ENCODE measurements at places on chromosomes 16 and 17. TPM values are rescaled to one million over a fixed set of nuclear protein-coding genes. Genes with fewer than 3 reads are reported as not detected.

ABHD15 gene
- total RNA-seq: 11.7 TPM

SLC5A11 gene
- total RNA-seq: not detected

RHBDF1 gene
- 52.4 TPM for total RNA-seq

CCL13 gene
- not detected for total RNA-seq

CD300A gene
- not detected for total RNA-seq

TNP2 gene
- total RNA-seq: not detected

GRAPL gene
- not detected for total RNA-seq

DNA sequence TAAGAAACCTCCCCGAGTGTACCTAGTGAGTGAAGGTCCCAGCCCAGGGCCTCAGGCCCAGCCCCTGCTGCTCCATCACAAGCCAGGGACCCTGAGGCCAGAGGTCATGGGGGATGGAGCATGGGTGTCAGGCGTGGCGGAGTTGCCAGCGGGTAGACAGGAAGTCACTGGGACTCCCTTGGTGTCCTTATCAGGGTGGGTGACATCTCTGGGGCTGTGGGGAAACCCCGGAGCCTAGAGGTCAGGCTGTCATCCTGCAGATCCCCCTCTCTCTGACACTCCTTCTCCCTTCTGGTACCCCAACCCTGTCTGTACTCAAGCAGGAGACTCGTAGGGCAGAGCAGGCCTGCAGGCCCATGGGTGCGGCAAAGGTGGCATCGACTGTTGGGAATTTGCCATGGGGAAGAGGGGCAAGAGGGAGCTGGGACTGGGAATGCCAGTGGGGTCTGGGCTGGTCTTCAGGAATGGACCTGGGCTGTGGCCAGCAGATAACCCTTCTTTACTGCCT is 10.8 kb upstream of the ADGRG1 start:
- peaks cover 14% of the 10 kb centered on the region for H3K4me1 ChIP-seq
- H3K4me3 ChIP-seq: no peak overlapping the region
- peak; percentile 62 for DNase-seq
- H3K36me3 ChIP-seq: no peaks in the 10 kb centered on the region

DNA sequence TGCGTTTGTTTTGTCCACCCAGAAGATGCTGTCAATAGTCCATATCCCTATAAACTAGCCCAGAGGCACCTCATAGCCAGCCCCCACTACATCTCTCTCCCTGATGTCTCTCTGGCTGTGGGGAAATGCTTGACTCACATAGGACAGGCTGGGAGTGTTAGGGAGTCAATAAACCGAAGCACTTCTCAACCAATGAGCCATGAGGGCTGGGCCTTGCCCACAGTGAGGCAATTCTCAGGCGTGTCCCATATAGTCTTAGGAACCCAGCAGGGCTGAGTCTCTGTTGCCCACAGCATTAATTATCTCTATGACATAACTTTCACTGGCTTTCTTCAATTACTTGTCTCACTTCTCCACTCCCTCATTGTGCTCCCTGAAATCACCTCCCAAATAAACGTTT is 387.3 kb upstream of the CDH11 start:
- no peak for DNase-seq
- H3K27me3 ChIP-seq: no peaks in the 10 kb centered on the region
- peaks cover 37% of the 10 kb centered on the region for H3K4me1 ChIP-seq
- H3K4me3 ChIP-seq: no peak overlapping the region
- H3K36me3 ChIP-seq: no peaks in the 10 kb centered on the region
- H3K27ac ChIP-seq: no peak overlapping the region

- peaks cover under 1% of the 10 kb centered on the region for H3K4me1 ChIP-seq
- H3K27me3 ChIP-seq: no peaks in the 10 kb centered on the region
- H3K36me3 ChIP-seq: no peaks in the 10 kb centered on the region
- H3K4me3 ChIP-seq: no peak overlapping the region
Observed at GRCh38 chr16:782766-783403, 5.3 kb downstream of the RPUSD1 start.

GRCh38 chr16:89412811-89413210 is 77.5 kb downstream of the ANKRD11 start:
- DNase-seq: no peak
- H3K27ac ChIP-seq: peak overlapping the region; percentile 78
- peaks cover 79% of the 10 kb centered on the region for H3K4me1 ChIP-seq
- no peaks in the 10 kb centered on the region for H3K36me3 ChIP-seq
- no peak overlapping the region for H3K4me3 ChIP-seq
- no peaks in the 10 kb centered on the region for H3K27me3 ChIP-seq

DNA sequence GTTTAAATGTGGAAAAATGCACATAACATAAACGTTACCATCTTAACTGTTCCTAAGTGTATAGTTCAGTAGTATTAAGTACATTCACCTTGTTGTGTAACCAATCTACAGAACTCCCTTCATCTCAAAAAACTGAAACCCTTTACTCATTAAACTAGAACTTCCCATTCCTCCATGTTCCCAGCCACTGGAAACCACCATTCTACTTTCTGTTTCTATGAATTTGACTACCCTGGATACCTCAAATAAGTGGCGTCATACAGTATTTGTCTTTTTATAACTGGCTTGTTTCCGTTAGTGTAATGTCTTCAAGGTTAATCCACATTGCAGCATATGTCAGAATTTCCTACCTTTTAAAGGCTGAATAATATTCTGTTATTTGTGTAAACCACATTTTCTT is 38.2 kb downstream of the NF1 start:
- no peak overlapping the region for H3K27ac ChIP-seq
- peaks cover 22% of the 10 kb centered on the region for H3K4me1 ChIP-seq
- no peaks in the 10 kb centered on the region for H3K27me3 ChIP-seq
- no peak overlapping the region for H3K4me3 ChIP-seq
- peaks cover 5% of the 10 kb centered on the region for H3K36me3 ChIP-seq

- no peaks in the 10 kb centered on the region for H3K27me3 ChIP-seq
- peaks cover 22% of the 10 kb centered on the region for H3K36me3 ChIP-seq
- H3K4me3 ChIP-seq: no peak overlapping the region
- H3K27ac ChIP-seq: no peak overlapping the region
Observed at GRCh38 chr16:75576384-75576811, 10.2 kb downstream of the GABARAPL2 start.

GRCh38 chr17:17722906-17723353 is 41.7 kb downstream of the RAI1 start:
- peak overlapping the region; percentile 82 for H3K4me3 ChIP-seq
- peak overlapping the region; percentile 18 for H3K27ac ChIP-seq
- no peaks in the 10 kb centered on the region for H3K27me3 ChIP-seq
- H3K36me3 ChIP-seq: peaks cover 2% of the 10 kb centered on the region

DNA sequence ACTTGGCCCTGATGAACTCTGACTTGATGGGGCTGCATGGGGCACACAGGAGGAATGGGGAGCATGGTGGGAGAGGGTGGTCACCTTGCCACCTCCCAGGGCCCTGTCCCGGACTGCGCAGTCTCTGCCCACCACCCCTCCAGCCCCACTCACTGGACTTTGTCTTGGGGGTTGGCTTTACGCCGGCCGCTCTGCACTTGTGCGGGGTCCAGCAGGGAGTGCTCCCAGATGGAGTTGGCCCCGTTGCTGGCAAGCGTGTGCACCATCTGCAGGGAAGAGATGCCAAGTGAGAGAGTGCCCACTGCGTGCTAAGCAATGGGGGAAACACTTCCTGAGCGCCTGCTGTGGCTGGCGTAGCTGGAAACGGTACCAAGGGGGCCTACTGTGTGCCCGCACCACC is 6.7 kb downstream of the GIT1 start:
- peaks cover 13% of the 10 kb centered on the region for H3K36me3 ChIP-seq
- H3K4me3 ChIP-seq: no peak overlapping the region
- H3K27me3 ChIP-seq: no peaks in the 10 kb centered on the region
- no peak overlapping the region for H3K27ac ChIP-seq
- peaks cover 37% of the 10 kb centered on the region for H3K4me1 ChIP-seq

DNA sequence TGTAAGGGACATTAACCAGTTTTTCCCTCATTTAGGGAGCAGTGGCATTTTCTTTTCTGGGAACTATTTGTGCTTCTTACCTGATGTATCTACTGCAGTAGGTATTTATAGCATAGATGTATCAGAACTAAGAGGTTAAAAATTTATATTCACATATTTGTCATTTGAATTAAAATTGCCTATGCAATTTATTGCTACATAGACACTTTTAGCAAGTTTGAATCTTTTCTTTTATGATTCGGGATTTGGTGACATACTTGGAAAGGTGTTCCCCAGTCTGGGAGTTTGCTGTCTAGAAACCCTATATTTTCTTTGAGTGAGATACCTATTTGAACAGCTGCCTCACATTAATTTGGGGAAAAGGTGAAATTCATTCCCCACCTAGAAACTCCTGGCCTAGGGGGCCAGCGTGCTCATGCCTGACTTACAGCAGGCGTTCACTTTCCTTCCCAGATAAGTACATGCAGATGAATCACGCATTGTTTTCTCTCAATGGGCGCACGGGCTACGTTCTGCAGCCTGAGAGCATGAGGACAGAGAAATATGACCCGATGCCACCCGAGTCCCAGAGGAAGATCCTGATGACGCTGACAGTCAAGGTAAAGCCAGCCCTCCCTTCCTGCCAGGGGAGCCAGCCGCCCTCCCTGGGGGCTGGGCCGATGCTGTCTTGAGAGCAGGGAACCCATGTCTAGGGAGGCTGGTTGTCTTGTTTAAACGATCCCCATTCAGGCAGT is 73.8 kb downstream of the SDR42E1 start:
- H3K4me1 ChIP-seq: peaks cover 4% of the 10 kb centered on the region
- DNase-seq: no peak
- no peaks in the 10 kb centered on the region for H3K36me3 ChIP-seq
- no peak overlapping the region for H3K27ac ChIP-seq
- H3K4me3 ChIP-seq: no peak overlapping the region

DNA sequence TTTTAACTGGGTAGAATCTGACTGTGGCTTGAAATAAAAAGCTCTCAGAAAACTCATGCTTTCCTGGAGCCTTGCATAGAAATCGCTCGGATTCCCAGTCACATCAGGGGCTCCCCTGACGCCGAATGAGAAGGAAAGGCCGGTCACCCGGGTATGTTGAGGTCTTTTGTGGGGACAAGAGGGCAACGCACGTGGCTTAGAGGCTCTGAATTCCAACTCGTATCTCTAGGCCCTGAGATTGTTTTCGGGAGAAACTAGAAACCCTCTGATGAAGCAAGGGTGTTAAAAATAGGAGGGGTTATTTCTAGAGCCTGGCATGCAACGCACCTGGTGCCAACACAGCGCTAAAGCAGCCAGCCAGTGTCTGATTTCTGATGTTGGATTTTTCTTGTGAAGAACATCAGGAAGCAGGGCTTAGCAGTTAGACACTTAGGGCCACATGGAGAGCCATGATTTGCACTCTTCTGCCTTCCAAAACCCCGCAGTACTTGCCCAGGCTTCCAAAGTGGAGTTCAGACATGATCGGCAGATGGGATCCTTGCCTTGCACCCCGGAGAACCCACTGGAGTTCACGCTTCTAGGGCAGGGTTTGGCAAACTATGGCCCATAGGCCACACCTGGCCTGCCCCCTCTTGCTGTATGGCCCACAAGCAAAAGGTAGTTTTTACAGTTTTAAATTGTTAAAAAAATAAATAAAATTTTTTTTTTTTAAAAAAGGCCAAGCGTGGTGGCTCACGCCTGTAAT is 12.6 kb downstream of the CACNG1 start:
- no peak for DNase-seq
- H3K27me3 ChIP-seq: no peaks in the 10 kb centered on the region
- peaks cover 6% of the 10 kb centered on the region for H3K36me3 ChIP-seq
- H3K4me1 ChIP-seq: no peaks in the 10 kb centered on the region
- H3K4me3 ChIP-seq: no peak overlapping the region
- H3K27ac ChIP-seq: no peak overlapping the region

GRCh38 chr16:54285414-54286089 is 1.0 kb downstream of the IRX3 start:
- H3K27me3 ChIP-seq: peaks cover 63% of the 10 kb centered on the region
- H3K36me3 ChIP-seq: peaks cover 1% of the 10 kb centered on the region
- H3K4me3 ChIP-seq: peak overlapping the region; percentile 67
- peaks cover 43% of the 10 kb centered on the region for H3K4me1 ChIP-seq
- no peak overlapping the region for H3K27ac ChIP-seq

DNA sequence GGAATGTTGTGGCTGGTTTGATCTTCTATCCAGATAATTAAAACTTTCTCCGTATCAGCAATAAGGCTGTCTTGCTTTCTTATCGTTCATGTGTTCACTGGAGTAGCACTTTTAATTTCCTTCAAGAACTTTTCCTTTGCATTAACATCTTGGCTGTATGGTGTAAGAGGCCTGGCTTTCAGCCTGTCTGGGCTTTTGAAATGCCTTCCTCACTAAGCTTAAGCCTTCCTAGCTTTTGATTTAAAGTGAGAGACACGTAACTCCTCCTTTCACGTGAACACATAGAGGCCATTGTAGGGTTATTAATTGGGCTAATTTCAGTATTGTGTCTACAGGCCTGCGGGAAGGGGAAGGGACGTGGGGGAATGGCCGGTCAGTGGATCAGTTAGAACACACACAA is 42.9 kb downstream of the MSI2 start:
- H3K27ac ChIP-seq: no peak overlapping the region
- DNase-seq: no peak
- H3K27me3 ChIP-seq: no peaks in the 10 kb centered on the region
- peaks cover 10% of the 10 kb centered on the region for H3K36me3 ChIP-seq

DNA sequence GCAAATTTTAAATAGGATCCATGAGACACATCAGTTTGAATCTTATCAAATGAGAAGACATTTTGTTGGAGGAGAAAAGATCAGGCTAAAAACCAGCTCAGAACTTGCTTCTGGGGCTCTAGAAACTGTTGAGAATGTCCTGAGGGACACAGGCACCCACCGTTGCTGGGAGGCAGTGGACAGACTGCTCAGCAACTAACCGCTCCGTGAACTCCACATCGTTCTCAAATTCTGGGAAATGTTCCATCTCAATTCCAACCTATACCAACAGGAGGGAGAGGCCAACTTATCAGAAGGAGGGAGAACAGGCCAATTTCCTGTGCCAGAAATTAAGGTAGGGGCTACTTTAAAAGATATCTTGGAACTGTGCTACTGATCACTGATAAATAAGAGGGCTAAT is 8.3 kb downstream of the TAT start:
- H3K27ac ChIP-seq: no peak overlapping the region
- H3K27me3 ChIP-seq: peaks cover 30% of the 10 kb centered on the region
- H3K4me1 ChIP-seq: peaks cover 16% of the 10 kb centered on the region

DNA sequence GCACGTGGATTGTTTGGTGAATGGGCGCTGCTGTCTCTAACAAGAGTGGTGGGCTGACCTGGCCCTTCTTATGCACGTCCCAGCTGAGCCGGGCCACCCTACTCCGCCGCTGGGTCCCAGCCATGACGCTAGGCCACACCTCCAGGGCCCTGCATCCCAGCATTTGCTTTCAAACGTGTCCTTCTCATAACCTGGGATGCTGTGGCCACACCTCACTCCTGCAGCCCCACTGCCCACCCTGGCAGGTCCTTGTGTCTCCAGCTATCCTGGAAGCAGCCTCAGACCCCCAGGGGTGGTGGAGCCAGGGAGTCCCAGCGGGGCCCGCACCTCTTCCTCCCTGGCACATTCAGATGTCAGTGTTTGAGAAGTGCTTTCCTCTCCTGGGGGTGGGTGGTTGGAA is 168.6 kb downstream of the IRF8 start:
- H3K4me1 ChIP-seq: no peaks in the 10 kb centered on the region
- peaks cover 51% of the 10 kb centered on the region for H3K27me3 ChIP-seq
- no peak overlapping the region for H3K27ac ChIP-seq

- peaks cover 10% of the 10 kb centered on the region for H3K36me3 ChIP-seq
- peaks cover 29% of the 10 kb centered on the region for H3K4me1 ChIP-seq
- no peak for DNase-seq
- H3K27me3 ChIP-seq: no peaks in the 10 kb centered on the region
- H3K4me3 ChIP-seq: no peak overlapping the region
- peak overlapping the region; percentile 17 for H3K27ac ChIP-seq
Observed at GRCh38 chr17:48126532-48126850, 18.9 kb downstream of the SNX11 start.

Data from chondrocyte (in vitro differentiated cells).